ENCODE measurements at places on chromosomes 7 and 10.

DNA sequence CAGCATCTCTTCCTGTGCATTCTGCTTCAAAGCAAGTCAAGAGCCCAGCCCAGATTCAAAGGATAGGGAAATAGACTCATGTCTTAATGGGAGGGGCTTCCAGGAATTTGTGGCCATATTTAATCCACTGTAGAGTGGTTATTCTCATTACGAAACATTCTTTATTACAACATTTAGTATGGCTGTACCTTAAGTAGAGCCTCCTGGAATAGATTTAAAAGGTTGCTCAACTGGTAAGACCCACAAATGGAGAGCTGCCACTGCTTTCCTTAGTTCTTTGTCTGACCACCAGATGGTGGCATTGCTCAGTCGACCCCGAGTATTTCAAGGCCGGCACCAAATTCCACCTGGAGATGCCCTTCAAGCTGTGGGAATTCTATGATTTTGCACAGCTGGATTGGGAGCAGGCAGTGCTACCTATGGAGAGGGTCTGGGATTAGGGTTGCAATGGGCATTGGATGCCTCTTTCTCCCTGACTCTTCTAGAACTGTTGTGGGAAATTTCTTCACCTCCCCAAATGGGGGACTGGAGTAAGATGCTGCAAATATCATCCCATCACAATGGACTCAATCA, 102.2 kb downstream of the RBM20 start:
- DNase-seq = no peak

GRCh38 chr7:130009848-130010688, 41.1 kb downstream of the ZC3HC1 start:
- DNase-seq = peak; percentile 84

DNA sequence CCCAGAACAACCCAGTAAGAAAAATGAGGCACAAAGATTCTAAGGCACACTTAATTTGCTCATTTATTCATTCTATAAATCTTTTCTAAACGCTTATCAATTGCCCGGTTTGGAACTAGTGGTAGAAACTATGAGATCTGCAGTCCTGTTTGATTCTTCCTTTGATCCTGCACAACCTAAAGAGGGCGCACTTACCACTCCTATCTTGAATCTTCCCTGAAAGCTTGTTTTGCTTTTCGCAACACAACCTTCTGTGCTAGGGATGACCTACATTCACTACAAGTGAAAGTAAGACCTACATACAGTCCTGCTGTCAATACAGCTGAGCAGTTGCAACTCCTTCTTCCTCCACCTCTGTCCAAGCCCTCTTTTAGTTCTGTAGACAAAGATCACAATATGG, 12.6 kb upstream of the ARL4A start:
- DNase-seq = no peak

DNA sequence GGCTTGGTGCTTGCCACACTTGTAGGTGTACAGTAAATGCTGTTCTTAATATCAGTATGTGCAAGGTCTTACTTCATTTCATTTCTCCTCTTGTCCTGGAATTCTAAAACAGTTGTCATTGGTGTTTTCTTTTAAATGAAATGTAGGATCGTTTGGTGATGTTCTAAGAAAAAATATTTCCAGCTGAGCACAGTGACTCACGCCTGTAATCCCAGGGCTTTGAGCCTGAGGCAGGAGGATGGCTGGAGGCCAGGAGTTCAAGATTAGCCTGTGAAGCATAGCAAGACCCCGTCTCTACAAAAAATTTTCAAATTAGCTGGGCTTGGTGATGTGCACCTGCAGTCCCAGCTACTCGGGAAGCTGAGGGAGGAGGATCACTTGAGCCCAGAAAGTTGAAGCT, 32.6 kb upstream of the ELN start:
- DNase-seq = no peak

DNA sequence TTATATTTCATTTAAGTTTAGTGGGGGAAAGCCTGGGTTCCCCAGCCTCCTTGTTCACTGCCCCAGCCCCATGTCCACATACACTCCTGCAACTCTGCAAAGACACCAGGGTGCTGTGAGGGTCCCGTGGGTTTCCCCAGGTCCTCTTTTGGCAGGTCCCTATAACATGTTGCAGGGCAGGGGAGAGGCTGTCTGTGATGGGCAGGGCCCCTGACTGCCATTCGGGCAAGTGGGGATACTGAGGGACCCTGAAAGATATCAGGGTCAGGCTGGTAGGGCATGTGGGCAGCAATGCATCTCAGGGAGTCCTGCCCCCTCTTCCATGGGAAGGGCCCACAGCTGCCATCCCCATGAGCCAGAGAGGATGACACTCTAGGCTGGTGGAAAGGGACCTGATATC, 28.4 kb downstream of the RASGEF1A start:
- peak; percentile 55 for DNase-seq

DNA sequence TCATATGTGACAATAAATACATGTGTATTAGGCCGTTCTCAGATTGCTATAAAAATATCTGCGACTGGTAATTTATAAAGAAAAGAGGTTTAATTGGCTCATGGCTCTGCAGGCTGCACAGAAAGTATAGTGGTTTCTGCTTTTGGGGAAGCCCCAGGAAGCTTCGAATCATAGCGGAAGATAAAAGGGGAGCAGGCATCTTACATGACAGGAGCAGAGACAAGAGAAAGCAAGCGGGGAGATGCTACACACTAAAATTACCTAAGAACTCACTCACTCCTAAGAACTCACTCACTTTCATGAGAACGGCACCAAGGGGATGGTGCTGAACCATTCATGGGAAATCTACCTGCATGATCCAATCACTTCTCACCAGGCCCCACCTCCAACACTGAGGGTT, 284.9 kb downstream of the OTUD1 start:
- no peak for DNase-seq

DNA sequence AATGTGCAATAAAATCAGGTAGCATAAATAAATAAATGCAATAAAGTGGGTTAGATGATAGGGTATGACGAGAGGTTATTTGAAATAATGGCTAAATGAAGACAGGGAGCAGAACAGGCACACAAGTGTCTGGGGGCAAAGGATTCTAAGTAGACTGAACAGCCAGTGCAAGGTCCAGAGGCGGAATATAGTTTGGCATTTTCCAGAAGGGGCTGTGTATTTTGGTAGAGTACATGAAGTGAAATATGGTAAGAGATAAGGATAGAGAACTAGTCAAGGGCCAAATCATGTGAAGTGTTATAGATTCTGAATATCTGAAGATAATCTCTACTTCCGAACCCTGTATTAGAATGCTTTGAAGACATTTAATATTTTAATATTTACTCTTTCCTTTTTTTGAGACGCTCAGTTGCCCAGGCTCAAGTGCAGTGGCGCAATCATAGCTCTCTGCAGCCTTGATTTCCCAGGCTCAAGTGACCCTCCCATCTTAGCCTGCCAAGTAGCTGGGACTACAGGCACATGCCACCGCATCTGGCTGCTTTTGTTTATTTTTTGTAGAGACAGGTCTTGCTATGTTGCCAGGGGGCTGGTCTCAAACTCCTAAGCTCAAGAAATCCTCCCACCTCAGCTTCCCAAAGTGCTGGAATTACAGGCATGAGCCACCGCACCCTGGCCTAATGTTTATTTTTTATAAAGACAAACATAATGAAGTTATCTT, 44.4 kb upstream of the CD36 start:
- no peak for DNase-seq

DNA sequence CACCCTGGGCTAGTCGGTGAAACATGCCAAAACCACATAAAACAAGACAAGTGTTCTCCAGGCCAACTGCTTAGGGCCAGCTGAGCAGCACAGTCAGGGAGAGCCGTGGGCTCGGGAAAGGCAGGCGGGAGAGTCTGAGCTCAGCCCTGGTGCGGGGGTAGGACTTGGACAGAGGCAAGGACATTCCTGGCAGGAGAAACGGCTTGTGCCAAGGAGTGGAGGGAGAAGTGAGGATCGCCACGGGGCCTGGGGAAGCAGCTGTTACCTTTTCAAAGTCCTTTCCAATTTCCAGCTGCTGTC, 4.2 kb downstream of the ELN start:
- DNase-seq = no peak

DNA sequence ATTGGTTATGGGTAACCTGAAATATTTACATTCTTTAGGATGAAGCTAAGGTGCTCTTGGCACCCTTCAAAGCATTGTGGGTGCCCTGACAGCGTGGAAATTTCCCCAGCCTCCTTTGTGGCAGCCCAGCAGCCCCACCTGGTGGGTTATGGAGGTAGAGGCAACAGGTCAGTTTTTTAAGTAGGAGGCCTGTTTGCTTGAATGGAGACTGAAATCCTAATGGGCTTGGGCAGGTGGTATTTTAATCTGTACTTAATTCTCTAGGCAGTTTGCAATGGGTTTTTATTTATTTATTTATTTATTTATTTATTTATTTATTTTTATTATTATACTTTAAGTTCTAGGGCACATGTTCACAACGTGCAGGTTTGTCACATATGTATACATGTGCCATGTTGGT, 139.4 kb downstream of the EPC1 start:
- no peak for DNase-seq

DNA sequence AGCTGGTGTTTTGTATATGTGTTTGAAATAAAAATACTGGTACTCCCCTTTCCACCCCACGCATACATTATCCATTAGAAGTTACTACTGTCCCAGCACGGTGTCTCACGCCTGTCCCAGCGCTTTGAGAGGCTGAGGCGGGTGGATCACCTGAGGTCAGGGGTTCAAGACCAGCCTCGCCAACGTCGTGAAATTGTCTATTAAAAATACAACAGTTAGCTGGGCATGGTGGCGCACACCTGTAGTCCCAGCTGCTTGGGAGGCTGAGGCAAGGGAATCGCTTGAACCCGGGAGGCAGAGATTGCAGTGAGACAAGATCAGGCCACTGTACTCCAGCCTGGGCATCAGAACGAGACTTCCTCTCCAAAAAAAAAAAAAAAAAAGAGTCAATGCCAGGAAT, 2.7 kb downstream of the HBP1 start:
- no peak for DNase-seq

DNA sequence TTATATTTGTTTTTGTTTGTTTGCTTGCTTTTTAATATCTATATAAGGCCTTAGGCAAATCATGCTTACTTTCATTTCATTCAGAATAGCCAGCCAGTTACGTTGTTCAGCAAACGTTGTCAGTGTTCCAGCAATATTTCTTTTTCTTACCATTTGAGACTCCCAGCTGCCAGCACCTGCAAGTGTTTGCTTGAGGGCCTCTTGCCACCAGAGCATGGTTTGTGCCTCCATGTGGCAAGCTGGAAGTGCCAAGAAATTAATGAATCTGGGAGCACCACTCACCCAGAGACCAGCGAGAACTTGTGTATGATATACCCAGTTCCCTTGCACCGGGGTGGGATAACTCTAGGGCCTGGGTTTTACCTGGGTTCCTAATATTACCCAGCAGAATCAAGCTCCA, 177.1 kb upstream of the CSTF2T start:
- no peak for DNase-seq

- DNase-seq = no peak
Measured at GRCh38 chr10:129344731-129345355, 122.2 kb upstream of the MGMT start.

- no peak for DNase-seq
Measured at GRCh38 chr7:35267411-35267810, 13.5 kb upstream of the TBX20 start.

- DNase-seq = no peak
Measured at GRCh38 chr7:20650782-20651181, 35.3 kb downstream of the ABCB5 start.

DNA sequence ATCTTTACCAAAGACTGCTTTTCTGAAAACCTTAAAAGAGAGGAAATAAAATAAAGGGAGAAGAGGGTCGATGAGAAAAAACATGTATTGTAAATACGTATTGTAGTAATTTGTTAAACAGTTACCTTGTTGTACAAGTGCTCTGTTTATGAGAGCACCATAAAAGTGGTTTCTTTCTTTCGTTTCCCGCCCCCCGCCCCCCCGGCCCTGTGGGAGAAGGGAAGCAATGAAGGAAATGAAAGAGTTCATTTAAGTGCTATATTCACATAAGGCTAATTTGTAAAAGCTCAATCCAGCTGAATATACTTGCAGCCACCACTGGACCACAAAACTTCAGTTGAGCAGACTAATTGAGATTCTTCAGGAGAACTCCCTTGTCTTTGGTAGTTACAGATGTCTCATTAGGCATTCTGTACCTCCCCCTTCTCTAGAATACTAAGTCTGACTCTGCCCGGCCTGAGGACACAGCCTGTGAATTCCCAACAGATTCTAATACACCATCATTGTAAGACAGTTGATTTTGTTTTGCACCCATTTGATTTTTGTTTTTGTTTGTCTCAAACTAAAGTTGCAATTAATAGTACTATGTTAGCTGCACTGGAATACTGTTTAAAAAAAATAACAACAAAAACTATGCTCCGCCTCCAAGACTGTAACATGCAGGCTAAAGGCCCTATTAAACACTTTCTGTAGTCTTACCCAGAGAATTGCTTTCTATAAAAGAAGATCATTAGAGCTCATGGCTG, 124.9 kb downstream of the ARHGAP12 start:
- no peak for DNase-seq

DNA sequence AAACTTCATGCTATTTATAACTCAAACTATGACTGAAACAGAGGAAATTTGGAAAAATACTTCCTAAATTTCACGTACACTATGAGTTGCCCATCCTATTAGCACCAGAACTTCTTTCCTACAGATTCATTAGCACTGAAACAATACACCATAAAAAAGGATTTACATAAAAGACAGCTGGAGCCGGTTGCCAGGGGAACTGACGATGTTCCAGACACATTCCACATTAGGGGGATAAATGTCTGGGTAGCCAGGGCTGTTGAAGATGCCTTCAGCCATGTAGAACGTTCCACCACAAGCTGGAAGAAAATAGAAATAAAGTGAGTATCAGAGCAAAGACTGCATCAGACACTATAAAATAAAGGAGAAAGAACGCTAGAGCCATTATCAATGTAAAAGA, 129.8 kb upstream of the RSU1 start:
- no peak for DNase-seq

GRCh38 chr10:128709686-128710085, 583.5 kb upstream of the MKI67 start:
- DNase-seq = no peak

- DNase-seq = no peak
Measured at GRCh38 chr7:24962418-24962962, 17.5 kb downstream of the OSBPL3 start.

Data from posterior vena cava (tissue), 2 donors.